ENCODE measurements at places on chromosomes 2 and 18.

DNA sequence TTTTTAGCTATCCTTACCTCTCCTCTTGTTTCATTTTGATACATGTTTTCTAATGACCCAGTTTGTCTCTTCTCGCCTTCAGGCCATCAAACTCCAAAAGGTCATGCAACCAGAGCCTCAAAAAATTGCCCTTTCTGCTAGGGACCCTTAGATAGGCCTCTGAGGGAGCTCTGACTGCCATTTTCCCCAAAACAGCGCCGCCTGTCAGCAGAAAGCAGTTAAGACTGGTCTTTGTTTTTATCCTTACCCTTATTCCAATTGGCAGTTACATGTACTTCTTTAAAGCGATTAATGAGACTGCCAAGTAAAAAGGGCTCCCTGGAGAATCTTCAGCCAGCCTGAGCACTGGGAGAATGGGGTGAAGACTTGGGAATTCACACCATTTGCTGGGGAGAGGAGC, 55.1 kb upstream of the RIT2 start:
- DNase-seq = no peak

- DNase-seq = no peak
Observed at GRCh38 chr2:151476287-151476686, 66.6 kb downstream of the RIF1 start.

GRCh38 chr2:216571909-216572513, 61.2 kb upstream of the IGFBP2 start:
- no peak for DNase-seq

DNA sequence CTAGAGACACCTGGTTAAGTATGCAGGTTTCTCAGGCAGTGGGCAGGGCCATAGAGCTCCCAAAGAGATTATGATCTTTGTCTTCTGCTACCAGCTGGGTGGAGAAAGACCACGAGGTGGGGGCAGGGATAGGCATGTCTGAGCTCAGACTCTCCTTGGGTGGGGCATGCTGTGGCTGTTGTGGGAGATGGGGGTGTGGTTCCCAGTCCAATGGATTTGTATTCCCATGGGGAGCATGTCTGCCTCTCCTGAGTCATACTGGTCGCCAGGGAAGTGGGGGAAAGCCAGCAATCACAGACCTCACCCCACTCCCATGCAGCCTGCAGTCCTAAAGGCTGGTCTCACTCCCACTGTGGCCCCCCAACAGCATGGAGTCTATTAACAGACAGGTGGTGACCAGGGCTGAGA, 31.4 kb upstream of the RHOB start:
- no peak for DNase-seq

- peak; percentile 72 for DNase-seq
Observed at GRCh38 chr2:74457129-74457548, 1.1 kb upstream of the WBP1 start.

DNA sequence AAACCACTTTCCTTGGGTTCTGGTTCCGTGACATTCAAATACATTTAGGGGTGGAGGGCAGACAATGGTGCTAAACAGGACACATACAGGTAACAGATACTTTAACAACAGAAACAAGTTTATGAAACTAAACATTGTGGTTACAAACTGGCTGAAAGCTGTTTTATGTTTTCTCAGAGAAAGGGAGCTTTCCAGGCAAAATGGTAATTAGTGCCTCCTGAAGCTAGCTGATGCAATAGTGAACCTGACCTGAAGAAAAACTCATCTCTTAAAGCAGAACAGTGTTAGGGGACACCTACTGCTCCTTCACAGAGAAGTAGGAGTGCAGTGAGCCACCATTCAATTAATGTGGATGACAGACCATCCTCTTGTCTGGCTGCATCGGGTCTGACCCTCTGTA, 138.9 kb downstream of the CCDC148 start:
- DNase-seq = no peak

GRCh38 chr18:75790111-75790510, 362.6 kb upstream of the SMIM21 start:
- DNase-seq = no peak

- DNase-seq = no peak
Observed at GRCh38 chr2:98914713-98915580, 21.1 kb downstream of the CRACDL start.

GRCh38 chr2:151972241-151973012, 126.4 kb downstream of the CACNB4 start:
- no peak for DNase-seq

DNA sequence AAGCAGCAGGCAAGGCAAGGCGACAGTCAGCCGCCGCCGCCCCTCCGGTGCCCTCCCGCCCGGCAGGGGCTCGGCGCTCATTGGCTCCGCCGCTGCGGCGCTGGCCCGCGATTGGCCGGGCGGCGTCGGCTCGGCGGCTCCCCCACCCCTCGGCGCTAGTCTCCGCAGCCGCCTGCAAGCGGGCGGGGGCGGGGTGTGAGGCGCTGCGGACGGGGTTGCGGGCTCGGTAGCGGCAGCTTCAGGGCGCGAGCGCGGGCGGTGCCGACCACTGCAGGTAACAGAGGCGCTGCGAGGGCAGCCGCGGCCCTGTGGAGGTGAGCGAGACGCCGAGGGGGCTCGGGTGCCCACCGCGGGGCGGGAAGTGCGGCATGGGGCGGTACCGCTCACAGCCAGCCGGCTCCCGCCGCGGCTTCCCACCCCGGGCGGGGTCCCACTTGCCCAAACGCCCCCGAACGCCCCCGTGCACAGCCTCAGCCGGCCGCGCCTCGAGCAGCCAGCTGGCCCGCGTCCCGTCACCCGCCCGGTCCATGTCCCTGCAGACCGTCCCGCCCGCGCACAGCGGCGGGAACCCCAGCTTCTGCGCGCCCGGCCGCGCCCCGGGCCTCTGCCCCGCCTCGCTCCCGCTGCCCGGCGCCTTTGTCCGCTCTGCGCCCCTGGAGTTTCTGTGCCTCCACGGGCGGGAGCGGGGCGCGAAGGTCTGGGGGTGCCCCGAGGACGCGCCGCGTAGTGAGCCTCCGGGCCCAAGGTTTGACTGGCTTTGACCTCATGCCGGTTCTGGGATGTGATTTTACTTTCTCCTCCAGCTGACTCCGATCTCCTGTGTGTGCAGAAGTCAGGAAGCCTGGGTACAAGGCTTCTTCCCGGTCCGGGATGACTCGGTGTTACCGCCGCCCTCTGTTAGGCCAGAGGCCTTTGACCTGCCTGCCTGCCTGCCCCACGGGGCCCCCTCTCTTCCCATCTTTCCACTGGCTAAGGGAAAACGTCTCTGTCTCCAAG, at the start of gene SANBR:
Gene SANBR (plus strand): TSS at position 158 of the 996 bp plus-strand sequence. CDS start 4,480 bp downstream, outside the sequence.
- DNase-seq = peak; percentile 92

GRCh38 chr2:188475945-188476344, 184.3 kb downstream of the GULP1 start:
- DNase-seq = peak; percentile 56

- DNase-seq = peak; percentile 20
Observed at GRCh38 chr2:86254576-86255538, 55.6 kb downstream of the MRPL35 start.

DNA sequence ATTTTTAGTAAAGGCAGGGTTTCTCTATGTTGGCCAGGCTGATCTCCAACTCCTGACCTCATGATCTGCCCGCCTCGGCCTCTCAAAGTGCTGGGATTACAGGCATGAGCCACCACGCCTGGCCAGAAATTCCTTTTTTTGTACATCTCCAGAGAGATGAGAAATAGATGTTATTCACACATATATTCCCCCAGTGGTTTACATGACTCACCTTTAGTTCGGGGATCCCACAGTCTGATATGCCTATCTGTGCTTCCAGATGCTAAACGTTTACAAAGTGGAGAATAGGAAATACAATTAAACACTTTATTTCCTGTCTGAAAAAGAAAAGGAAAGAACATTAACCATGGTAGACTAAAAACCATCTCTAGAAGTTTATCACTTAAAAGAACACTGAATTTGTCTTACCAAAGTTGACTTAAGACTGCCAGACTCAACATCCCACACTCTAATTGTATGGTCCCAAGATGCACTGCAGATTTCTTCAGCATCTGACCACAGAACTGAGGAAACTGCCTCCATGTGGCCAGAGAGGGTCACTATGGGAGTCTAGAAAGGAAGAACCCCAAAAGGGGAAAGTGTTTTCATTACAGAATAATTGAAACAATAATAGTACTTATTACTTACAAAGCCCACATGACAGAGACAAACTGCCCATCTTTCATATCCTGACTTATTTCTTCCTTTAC, 12.6 kb upstream of the ICA1L start:
- no peak for DNase-seq

DNA sequence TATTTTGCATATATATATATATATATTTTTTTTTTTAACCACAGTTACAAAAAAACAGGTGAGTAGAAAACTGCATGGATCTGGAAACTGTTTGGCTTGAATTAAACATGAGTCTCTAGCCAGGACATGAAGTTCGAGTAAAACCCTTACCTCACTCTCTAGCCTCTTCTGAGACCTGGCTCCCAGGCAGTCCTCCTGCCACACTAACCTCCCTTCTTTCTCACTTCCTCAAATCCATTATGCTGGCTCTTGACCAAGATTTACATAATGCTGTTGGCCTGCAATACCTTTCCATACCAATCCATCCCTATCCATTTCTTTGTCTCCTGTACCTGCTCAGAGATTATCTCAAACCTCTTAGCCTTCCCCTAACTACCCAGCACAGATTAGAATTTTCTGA, 34.0 kb downstream of the PIGN start:
- no peak for DNase-seq

GRCh38 chr2:63926815-63927214, 85.1 kb downstream of the UGP2 start:
- DNase-seq = peak; percentile 23

DNA sequence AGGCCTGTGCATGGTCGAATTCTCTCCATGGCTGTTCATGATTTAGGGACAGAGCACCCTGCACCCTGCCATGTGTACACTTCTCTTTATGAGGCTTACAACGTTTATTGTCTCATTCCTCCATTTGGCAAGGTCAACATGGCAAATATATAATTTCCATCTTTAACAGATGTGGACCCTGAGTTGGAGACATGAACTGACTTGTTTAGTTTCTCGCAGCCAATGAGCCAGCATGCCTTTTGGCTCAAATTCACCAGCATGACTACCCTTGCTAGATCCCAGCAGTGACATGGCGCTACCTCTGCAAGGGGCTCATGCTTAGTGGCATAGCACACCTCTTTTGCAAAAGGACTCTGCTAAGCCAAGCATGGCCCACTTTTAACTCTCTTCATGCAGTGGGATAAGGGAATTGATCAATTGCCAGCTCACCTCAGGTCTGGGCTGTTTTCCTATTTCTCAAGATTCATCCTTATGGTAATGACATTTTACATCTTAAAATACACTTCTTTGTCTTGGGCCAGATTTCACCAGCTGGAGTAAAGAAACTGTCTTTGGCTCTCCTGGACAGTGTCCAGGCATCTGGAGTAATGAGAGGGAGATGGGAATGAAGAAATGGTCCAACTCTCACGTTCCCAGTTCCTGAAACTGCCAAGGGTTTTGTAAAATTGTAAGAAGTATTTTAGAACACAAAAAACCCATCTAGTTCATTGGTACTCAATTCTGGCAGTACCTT, 159.5 kb downstream of the SETBP1 start:
- no peak for DNase-seq

- no peak for DNase-seq
Observed at GRCh38 chr2:141329964-141330363, 800.9 kb downstream of the LRP1B start.

GRCh38 chr2:64644458-64645382, 9.0 kb downstream of the SERTAD2 start:
- peak; percentile 89 for DNase-seq

GRCh38 chr18:46506974-46507586, 149.9 kb downstream of the LOXHD1 start:
- no peak for DNase-seq

- DNase-seq = no peak
Observed at GRCh38 chr2:189249171-189249570, 69.6 kb upstream of the COL5A2 start.

DNA sequence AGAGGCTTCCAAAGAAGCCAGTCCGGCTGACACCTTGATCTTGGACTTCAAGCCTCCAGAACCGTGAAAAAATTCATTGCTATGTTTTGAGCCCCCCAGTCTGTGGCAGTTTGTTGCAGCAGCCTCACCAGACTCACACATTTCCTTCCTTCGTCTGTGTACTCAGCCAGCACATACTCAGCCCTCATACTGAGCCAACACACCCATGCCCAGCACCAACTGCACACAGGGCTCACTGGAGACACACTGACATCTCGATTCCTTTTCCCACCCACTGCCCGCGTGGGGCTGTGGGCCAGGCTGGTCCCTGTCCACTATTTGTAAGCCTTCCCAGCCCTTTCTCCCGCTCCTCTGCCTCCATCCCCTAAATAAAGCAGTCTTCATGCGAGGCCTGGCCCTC, 24.1 kb upstream of the NMUR1 start:
- DNase-seq = no peak

- no peak for DNase-seq
Observed at GRCh38 chr18:59189746-59190145, 30.2 kb upstream of the GRP start.

- no peak for DNase-seq
Observed at GRCh38 chr18:49708662-49709346, 104.5 kb downstream of the ACAA2 start.

DNA sequence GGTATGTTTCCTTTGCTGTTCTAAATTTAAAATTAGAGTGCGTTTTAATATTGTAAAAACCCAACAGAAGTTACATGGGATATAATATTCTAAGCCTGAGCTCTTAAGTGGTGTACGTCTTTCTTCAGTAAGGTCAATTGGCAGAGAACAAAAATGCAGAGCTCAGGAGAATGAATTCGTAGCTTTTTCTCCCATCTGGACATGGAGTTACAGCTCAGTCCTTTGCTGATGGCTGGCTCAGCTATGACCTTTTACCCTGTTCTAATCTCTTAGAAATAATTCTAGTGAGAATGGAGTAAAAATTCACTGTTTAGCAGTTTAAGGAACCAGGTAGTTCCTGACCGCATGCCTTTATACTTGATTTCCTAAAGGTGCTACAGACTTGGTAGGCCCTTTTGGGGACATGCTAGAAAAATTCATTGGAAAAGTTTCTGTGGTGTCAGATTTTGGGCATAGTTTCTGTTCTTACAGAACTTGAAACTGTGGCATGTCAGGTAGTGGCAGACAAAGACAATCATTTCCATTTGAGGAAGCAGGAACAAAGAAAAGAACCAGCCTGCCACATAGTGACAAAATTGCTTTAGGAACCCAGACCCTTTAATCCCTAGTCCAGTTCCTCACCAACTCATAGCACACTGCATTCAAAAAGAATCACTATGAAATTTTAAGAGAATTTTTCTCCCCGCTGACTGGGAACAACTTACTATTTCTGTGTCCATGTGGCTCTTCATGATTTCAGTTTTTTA, 566.8 kb upstream of the ZNF804A start:
- DNase-seq = no peak

GRCh38 chr2:113370478-113371091, 66.9 kb upstream of the ZNG1B start:
- DNase-seq = no peak

DNA sequence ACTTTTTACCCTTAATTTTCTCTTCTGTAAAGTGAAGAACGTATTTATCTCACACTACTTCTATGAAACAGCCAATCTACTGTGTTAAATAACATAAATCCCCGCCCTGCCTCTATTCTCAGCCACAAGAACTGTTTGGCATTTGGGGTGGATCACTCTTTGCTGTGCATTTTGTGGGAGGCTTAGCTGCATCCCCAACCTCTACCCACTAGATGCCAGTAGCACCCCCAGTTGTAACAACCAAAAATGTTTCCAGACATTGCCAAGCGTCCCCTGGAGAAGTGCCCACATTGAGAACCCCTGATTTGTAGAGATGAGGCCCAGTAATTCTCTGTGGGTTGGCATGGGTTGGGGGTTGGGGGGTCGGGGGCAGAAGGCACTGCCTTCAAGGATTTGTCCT, 94.7 kb upstream of the BOD1L2 start:
- no peak for DNase-seq

- DNase-seq = no peak
Observed at GRCh38 chr2:55441280-55441892, 21.7 kb upstream of the CCDC88A start.

GRCh38 chr2:144213797-144214196, 306.1 kb downstream of the ZEB2 start:
- DNase-seq = no peak
